ENCODE measurements at places on chromosomes 2 and 18.

DNA sequence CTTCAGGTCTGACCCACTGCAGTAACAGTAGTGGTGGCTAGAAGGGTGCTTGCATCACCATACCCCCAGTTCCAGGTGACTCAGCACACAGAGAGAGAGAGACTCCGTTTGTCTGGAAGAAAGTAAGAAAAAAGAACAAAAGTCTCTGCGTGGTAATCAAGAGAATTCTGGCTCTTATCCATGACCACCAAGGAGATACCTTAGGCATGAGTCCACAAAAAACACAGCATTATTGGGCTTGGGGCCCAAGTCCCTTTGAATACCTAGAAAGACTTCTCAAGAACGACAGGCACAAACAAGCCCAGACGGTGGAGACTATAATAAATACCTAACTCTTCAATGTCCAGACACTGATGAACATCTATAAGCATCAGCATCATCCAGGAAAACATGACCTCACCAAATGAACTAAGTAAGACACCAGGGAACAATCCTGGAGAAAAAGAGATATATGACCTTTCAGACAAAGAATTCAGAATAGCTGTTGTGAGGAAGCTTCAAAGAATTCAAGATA, 21.7 kb upstream of the BAZ2B start:
- DNase-seq: no peak

DNA sequence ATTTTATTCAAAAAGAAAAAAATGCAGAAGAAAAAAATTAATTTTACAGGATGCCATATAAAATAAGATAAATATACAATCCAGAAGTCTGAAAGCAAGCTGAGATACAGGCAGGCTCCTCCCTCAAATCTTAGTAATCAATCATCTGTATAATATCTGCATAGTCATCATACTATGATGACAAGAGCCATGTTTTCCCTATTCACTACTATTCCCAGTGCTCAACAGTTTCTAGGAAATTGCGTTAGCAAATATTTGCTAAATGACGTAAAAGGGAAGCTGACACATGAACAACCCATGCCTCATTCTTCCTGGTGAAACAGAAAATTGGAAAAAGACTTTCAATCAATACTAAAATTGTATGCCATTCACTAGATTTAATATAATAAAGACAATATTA, 793.2 kb downstream of the SUCLG1 start:
- no peak for DNase-seq

DNA sequence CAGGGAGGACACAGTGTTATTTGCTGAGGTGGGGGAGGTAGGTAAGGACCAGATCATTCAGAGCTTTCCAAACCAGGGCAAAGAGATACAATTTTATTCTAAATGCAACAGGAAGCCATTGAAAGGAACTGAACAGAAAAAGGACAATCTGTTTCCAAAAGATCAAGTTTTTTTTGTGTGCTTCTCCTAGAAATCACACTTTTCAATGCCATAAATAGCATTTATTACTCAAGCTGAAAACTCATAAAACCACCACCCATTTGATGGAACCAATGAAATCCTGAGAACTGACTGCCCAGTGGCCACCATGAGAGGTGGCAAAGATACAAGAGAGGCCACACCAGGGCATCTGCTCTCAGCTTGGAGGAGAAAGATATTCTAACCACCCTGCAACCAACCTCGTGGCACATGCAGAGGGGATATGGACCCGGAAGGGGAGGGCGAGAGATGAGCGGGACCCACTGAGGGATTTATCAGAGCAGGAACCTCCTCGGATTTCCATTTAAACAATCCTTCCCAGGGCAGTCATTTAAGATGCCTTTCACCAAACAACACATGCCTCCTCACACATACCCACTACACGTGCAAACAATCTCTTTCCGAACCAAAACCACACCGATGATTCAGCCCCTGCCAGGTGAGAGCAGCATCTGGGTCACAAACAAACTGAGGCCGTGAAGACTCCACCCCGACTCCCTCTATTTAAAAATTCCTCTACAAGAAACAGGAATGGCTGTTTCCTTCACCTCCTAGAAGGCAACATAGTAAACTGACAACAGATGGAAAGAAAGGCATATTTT, 8.8 kb downstream of the CYB5A start:
- no peak for DNase-seq

- DNase-seq: no peak
Observed at GRCh38 chr2:238582159-238582558, 155.4 kb downstream of the ASB1 start.

GRCh38 chr2:176813621-176814049, 399.0 kb upstream of the HNRNPA3 start:
- no peak for DNase-seq

GRCh38 chr2:125679903-125680302, 976.1 kb upstream of the GYPC start:
- DNase-seq: no peak

- peak; percentile 9 for DNase-seq
Observed at GRCh38 chr2:194819367-194819766, 837.7 kb upstream of the SLC39A10 start.

DNA sequence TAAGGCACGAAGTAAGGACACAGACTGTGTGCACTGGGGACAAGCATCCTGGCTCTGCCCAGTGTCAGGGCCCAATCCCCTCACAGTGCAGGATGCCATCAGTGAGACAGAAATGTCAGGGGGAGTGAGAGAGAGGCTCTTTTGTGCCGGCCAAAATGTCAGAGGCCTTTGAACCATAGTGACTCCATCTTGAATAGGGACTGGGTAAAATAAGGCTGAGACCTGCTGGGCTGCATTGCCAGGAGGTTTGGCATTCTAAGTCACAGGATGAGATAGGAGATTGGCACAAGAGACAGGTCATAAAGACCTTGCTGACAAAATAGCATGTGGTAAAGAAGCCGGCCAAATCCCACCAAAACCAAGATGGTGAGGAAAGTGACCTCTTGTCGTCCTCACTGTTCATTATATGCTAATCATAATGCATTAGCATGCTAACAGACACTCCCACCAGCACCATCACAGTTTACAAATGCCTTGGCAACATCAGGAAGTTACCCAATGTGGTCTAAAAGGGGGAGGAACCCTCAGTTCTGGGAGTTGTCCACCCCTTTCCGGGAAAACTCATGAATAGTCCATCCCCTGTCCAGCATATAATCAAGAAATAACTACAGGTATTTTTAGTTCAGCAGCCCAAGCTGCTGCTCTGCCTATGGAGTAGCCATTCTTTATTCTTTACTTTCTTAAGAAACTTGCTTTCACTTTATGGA, 337.4 kb downstream of the LPIN1 start:
- no peak for DNase-seq

GRCh38 chr18:48310999-48311398, 98.2 kb downstream of the ZBTB7C start:
- no peak for DNase-seq

- DNase-seq: no peak
Observed at GRCh38 chr2:141835103-141835502, 295.7 kb downstream of the LRP1B start.
